Stimulated activated CD4-positive, alpha-beta T cell treated with anti-CD3 and anti-CD28 coated beads, TNF-alpha, amount 100 ng/mL, for 4 hours (primary cell): ENCODE measurements at places on chromosomes 5 and 9.

DNA sequence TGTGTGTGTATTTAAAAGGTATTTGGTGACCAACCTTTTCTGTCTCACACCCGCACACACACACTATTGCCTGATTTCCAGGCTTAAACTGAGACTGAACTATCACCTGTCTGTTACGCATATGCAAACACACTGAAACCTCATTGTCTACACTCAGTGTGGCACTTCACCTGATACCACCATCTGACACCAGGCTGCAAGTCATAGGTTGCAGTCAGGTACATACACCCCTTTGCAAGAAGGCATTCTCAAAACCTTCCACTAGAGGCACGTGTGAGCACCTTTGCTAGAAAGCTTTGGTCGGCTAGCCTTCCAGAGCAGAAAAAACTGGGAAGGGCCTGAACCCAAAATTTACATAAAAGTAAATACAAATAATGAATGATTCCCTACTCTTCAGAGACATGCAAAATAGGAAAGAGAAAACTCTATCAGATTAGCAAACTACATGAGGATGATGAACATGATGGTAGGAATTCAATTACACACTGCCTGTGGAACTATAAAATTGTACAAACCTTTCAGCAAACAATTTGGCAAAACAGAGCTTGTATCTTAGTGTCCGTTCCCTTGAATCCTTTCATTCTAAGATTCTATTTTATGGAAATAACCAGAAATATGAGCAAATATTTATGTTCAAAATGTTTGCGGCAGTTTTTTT lies 5.9 kb upstream of the FOXD1 start:
- DNase-seq = no peak

GRCh38 chr5:16879650-16880049 lies 56.4 kb downstream of the MYO10 start:
- DNase-seq = no peak

DNA sequence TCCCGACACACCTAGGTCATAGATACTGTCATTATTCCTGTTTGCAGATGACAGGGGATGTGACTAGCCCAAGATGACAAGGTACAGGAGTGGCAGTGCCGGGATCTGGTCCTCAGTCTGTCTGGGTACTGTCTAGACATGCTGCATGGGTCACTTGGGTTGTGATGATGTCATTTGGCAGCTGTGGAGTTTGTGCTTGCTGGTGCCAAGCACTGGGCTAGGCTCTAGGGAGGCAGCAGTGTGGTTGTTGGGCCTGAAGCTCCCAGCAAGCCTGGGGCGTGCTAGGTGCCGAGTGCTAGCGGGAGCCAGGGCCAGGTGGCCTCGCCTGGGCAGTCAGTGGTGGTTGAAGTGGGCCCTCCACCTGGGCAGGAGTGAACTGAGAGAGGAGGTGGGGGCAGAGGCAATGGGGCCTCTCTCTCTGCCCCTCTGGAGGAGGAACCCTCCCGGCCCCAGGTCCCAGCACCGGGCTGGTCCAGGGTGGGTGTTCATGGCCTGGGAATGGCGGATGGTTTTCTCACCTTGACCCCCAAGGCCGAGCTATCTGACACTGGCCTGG lies 8.8 kb upstream of the ASB6 start:
- DNase-seq = no peak

DNA sequence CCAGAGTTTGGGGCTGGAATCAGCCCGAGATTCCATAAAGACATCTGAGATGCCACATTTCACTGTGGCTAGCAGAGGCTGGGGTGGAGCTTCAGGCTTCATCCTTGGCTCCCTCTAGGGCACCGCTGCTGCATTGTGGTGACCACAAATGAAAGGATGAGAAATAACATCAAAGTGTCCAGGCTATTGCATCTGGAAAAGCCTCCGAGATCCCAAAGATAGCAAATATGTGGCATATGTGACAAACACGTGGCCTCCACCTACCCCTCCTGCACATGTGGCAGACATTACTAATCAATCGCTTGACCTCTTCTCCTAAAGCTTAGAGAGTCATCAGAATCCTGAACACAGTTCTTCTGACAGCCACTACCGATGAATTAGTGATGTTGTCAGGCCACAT lies 4.5 kb downstream of the SPARC start:
- DNase-seq = no peak
